ENCODE measurements at places on chromosomes 11 and 22.
A peak's percentile ranks its signal among the peaks of the same experiment; 100 is the strongest.

DNA sequence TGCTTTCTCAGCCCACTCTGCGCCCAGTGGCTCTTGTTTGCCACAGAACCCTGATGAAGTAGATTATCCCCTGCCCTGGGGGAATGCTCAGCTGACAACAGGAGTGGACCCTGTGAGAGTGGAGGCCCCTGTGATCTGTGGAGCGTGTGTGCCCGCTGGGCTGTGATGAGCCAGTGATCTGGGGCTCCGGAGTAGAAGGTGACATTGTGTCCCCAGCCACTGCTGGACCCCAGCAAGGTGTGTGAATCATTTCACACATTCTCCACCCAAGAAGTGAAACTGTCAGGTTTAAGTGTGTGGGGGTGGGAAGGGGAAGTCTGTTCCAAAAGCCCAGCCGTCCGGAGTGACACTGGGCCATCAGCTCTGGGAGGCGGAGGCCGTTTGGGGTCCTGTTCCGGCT is 33.1 kb upstream of the GRAMD4 start:
- no peaks in the 10 kb centered on the region for H3K36me3 ChIP-seq
- peak overlapping the region; percentile 79 for H3K27ac ChIP-seq
- H3K27me3 ChIP-seq, result no peaks in the 10 kb centered on the region
- H3K4me3 ChIP-seq, result peak overlapping the region; percentile 61
- peaks cover 24% of the 10 kb centered on the region for H3K4me1 ChIP-seq

DNA sequence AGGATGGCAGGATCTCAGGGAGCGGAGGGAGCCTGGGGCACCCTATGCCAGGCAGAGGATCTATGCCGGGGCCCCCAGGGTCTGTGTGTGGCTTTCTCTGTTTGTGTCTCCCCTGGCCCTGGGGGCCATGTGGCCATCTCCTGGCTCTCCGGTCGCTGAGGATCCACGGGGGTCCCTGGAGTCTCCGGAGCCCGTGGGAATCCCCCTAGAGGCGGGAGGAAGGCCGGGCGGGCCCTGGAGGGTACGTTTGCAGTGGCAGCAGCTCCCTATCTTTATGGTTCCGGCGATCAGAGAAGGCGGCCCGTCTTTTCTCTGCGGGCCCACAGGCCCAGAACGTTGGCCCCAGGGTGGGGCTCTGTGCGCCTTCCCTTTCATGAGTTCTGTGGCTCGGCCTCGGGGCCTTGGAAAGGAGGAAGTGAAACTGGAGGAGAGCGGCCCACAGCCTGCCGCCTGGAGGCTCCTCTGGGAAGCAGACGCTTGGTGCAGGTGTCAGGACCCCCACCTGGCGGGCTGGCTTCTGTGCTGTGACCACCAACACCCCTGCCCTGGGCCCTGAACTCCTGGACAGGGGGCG is 82.1 kb downstream of the KCNQ1 start:
- H3K27ac ChIP-seq, result peak overlapping the region; percentile 42
- H3K27me3 ChIP-seq, result no peaks in the 10 kb centered on the region
- no peak overlapping the region for H3K4me3 ChIP-seq
- H3K36me3 ChIP-seq, result no peaks in the 10 kb centered on the region
- H3K4me1 ChIP-seq, result peaks cover 9% of the 10 kb centered on the region

DNA sequence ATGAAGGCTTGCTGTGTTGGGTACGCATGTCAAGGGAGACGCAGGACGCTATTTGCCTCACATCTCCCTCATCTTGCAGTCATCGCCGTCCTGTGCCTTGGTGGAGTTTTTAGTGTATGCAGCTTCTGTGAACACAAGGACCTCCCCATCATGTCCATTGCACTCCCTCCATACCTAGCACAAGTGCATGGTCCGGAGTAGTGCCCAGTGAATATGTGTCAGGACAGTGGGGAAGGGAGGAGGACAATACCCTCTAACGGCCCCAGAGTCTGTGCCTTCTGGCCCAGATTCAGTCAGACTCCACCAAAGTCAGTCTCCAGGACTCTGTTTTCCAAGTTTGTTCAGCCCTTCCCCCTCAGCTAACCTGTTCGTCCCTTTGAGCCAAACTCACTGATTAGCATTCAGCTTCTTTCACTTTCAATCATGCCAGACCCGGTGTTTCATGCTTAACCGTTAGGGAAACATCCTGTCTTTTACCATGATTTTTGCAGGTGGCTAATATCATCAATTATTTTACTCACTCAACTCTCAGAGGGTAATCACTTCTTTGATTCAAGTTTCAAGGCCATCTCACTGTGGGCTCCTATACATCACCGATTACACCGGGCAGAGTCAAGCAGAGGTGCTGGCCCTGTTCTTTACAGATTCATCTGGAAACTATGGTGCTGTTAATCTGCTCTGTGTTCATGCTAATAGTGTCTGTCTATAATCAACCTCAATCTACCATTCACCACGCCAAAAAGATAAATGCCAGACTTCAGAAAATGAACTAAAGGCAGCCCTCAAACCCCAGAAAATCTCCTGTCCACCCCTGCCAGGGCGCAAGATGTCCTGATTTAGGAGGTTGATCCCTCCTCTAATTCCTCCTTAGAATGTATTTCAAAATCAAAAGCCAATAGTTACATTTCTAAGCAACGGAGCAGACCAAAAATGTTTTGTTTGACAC is 156.5 kb downstream of the RRAS2 start:
- no peaks in the 10 kb centered on the region for H3K36me3 ChIP-seq
- peaks cover 1% of the 10 kb centered on the region for H3K27me3 ChIP-seq
- DNase-seq, result no peak
- peak overlapping the region; percentile 14 for H3K4me3 ChIP-seq
- H3K27ac ChIP-seq, result no peak overlapping the region

GRCh38 chr11:58006940-58007339 is 16.7 kb upstream of the OR9Q1 start:
- H3K27me3 ChIP-seq, result no peaks in the 10 kb centered on the region
- H3K4me1 ChIP-seq, result peaks cover 5% of the 10 kb centered on the region
- H3K36me3 ChIP-seq, result no peaks in the 10 kb centered on the region

DNA sequence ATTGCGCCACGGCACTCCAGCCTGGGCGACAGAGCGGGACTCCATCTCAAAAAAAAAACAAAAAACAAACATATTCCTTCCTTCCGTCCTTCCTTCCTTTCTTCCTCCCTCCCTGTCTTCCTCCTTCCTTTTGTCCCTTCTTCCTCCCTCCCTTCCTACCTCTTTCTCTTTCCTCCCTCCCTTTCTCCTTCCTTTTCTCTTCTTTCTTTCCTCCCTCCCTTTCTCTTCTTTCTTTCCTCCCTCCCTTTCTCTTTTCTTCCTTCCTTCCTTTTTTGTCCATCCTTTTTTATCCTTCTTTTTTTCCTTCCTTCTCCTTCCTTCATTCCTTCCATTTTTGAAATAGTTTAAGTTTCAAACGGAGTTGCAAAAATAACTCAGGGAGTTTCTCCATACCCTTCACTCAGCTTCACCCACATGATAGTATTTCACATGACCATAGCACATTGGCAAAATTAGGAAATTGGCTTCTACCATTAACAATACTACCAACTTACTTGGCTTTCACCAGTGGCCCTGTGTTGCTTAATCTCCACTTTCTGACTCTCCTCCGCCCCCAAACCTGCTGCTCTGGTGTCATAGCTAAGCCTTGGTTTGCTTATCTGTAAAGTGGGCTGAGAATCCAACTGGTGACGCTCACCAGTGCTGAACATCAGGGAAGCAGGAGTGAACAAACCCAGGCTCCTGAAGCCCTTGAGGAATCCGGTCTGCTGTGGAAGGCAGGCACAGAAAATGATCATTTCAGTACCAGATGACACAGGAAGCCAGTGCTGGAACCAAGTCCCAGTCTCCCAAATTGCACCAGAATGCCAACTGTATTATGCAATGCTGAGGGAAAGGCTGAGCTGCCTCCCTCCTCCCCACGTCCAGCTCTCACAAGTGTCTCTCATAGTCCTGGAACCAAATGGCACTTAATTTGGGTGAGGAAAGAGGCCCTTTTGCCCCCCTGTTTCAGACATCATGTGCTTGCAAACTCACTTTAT is 17.2 kb upstream of the CRYBB3 start:
- DNase-seq, result no peak
- H3K4me3 ChIP-seq, result no peak overlapping the region
- no peaks in the 10 kb centered on the region for H3K27me3 ChIP-seq
- peaks cover 2% of the 10 kb centered on the region for H3K4me1 ChIP-seq

DNA sequence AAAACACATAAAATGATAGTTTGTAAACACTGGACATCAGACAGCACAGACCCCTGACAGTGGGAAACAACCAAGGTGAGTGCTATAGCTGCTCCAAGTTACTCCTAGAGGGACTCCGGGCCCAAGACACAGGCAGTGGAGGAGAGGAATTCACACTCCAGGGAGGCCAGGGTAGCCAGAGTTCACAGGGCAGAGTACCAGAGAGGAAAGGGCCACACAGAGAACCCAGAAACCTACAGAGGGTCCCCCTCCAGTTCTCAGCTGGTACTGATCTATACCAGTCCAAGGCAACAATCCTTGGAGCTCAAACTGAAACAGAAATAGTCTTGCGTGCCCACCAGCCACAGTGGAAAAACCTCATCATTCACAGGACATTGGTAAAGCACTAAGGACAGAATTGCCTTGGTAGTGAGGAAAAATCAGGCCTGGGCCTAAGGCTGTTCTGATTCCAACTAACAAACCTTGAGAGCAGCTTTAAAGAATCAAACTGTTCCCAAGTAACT is 7.6 kb downstream of the VPS37C start:
- DNase-seq, result no peak
- no peak overlapping the region for H3K4me3 ChIP-seq

- H3K27me3 ChIP-seq, result no peaks in the 10 kb centered on the region
- H3K27ac ChIP-seq, result no peak overlapping the region
- DNase-seq, result no peak
These were observed 81.8 kb upstream of the SYN3 start for GRCh38 chr22:33139937-33140336.

GRCh38 chr11:19660076-19660475 is 52.6 kb upstream of the NAV2 start:
- peaks cover 5% of the 10 kb centered on the region for H3K27me3 ChIP-seq
- no peaks in the 10 kb centered on the region for H3K36me3 ChIP-seq
- H3K4me3 ChIP-seq, result no peak overlapping the region
- DNase-seq, result no peak
- H3K27ac ChIP-seq, result no peak overlapping the region
- H3K4me1 ChIP-seq, result peaks cover 8% of the 10 kb centered on the region

GRCh38 chr11:22133776-22134175 is 59.1 kb upstream of the ANO5 start:
- H3K27ac ChIP-seq, result no peak overlapping the region
- H3K4me1 ChIP-seq, result no peaks in the 10 kb centered on the region
- no peaks in the 10 kb centered on the region for H3K36me3 ChIP-seq
- H3K27me3 ChIP-seq, result no peaks in the 10 kb centered on the region
- DNase-seq, result no peak
- no peak overlapping the region for H3K4me3 ChIP-seq

- no peak for DNase-seq
- H3K36me3 ChIP-seq, result peaks cover 16% of the 10 kb centered on the region
- H3K27ac ChIP-seq, result no peak overlapping the region
- H3K4me1 ChIP-seq, result peaks cover 4% of the 10 kb centered on the region
- no peak overlapping the region for H3K4me3 ChIP-seq
These were observed 24.3 kb downstream of the TTC12 start for GRCh38 chr11:113338730-113339129.

DNA sequence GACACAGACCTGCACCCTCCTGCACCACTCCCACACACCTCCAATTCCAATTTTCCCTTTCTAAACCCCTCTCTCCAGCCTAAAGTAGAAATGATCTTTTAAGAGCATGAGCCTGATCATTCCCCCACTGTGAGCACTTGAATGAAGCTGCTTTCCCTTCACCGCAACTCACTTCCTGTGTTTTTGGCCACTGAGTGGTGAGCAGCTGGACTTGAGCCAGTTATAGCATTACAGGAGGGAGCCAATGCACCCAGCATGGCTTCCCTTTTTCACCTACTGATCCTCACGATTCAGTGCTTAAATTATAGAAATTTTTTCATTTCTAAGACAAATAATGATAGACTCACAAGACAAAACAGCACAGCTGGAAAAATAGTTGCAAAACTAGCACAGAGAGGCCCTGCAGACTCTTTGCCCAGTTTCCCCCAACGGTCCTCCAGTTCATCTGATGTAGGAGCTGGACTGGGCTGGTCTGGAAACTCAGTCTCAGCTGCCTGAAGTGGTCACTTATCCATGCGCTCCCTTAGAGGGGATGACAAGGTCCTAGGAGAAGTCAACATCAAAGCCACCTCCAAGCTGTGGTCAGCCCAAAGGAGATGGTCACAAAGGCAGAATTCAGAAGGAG is 9.7 kb upstream of the APOL4 start:
- H3K4me3 ChIP-seq, result peak overlapping the region; percentile 64
- H3K27me3 ChIP-seq, result peaks cover 24% of the 10 kb centered on the region
- DNase-seq, result no peak

- peaks cover 2% of the 10 kb centered on the region for H3K36me3 ChIP-seq
- H3K27me3 ChIP-seq, result peaks cover 66% of the 10 kb centered on the region
- no peak overlapping the region for H3K4me3 ChIP-seq
These were observed 497 bp upstream of the SYT12 start for GRCh38 chr11:67022341-67022933.

GRCh38 chr22:47631571-47632102 is 869.2 kb downstream of the TBC1D22A start:
- DNase-seq, result no peak
- no peak overlapping the region for H3K4me3 ChIP-seq
- no peaks in the 10 kb centered on the region for H3K4me1 ChIP-seq
- no peaks in the 10 kb centered on the region for H3K36me3 ChIP-seq
- no peak overlapping the region for H3K27ac ChIP-seq

DNA sequence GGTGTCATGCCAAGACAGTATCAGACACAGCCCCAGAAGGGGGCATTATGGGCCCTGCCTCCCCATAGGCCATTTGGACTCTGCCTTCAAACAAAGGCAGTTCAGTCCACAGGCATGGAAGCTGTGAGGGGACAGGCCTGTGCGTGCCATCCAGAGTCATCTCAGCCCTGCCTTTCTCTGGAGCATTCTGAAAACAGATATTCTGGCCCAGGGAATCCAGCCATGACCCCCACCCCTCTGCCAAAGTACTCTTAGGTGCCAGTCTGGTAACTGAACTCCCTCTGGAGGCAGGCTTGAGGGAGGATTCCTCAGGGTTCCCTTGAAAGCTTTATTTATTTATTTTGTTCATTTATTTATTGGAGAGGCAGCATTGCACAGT is 14.6 kb downstream of the IL10RA start:
- peak overlapping the region; percentile 96 for H3K27ac ChIP-seq
- peak overlapping the region; percentile 65 for H3K4me3 ChIP-seq
- peaks cover 80% of the 10 kb centered on the region for H3K4me1 ChIP-seq
- no peak for DNase-seq
- H3K36me3 ChIP-seq, result peaks cover 50% of the 10 kb centered on the region

GRCh38 chr11:83046621-83047172 is 25.0 kb downstream of the RAB30 start:
- no peaks in the 10 kb centered on the region for H3K27me3 ChIP-seq
- DNase-seq, result no peak
- no peak overlapping the region for H3K4me3 ChIP-seq
- H3K4me1 ChIP-seq, result peaks cover 6% of the 10 kb centered on the region

- H3K27me3 ChIP-seq, result peaks cover 28% of the 10 kb centered on the region
- H3K27ac ChIP-seq, result no peak overlapping the region
- DNase-seq, result no peak
- peaks cover 31% of the 10 kb centered on the region for H3K4me1 ChIP-seq
- no peak overlapping the region for H3K4me3 ChIP-seq
These were observed 20.3 kb upstream of the DGKZ start for GRCh38 chr11:46326813-46327416.

GRCh38 chr22:44625981-44626687 is 75.9 kb upstream of the PRR5 start:
- no peak overlapping the region for H3K4me3 ChIP-seq
- H3K27ac ChIP-seq, result peak overlapping the region; percentile 24
- peaks cover 5% of the 10 kb centered on the region for H3K4me1 ChIP-seq
- peaks cover 3% of the 10 kb centered on the region for H3K36me3 ChIP-seq

All from activated naive CD8-positive, alpha-beta T cell treated with anti-CD3 and anti-CD28 coated beads, Interleukin-2, amount 10 ng/mL, durations not matched to agents 7 days and 5 days (primary cell).